ENCODE measurements at places on chromosomes 12 and 14. TPM values are rescaled to one million over a fixed set of nuclear protein-coding genes. Genes with fewer than 3 reads are reported as not detected.

DNA sequence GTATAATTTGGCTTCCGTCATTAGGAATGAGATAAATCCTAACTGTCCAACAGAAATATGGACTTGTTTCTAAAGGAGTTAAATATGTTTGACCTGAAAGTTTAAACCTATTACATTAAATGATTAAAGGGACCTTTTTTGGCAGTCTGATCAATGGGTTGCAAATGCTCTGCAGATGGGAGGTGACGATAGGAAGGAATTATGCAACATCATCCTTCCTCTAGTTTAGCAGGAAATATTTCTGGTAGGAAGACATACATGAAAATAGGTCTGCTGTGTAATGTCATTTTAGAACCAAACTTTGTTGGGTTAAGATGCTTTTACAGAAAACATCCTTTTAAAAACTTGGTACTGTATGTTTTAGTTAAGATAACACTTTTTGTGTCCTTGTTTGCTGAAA, 2.6 kb downstream of the LRRC10 start:
- DNase-seq, result no peak

CACNA2D4 gene
- not detected for total RNA-seq

BEGAIN gene
- total RNA-seq, result 0.08 TPM

CKAP4 gene
- 521 TPM for total RNA-seq

KCNJ8 gene
- total RNA-seq, result 8.4 TPM

GRCh38 chr12:57738661-57739237, at the start of gene AGAP2:
Gene AGAP2 (minus strand): TSS chr12:57738742. CDS start chr12:57738246, 496 bp downstream.
- no peak for DNase-seq

DNA sequence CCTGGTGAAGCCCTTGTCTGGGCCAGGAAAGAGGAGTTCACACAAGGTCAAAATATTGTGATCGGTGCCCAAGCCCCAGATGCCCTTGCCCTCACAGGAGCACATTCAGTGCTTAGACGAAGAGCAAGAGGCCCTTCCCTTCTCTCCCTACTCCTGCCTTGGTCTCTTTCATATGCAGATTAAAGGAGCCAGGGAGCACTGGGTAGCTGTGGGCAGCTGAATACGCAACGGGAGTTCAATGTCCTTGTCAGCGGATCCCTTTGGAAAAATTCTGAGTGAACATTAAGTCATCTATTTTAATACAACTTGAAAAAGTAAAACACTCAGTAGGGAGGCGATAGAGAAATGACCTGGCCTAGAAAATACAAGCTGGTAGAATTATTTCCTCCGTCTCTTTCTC, 1489.4 kb downstream of the AACS start:
- no peak for DNase-seq

DNA sequence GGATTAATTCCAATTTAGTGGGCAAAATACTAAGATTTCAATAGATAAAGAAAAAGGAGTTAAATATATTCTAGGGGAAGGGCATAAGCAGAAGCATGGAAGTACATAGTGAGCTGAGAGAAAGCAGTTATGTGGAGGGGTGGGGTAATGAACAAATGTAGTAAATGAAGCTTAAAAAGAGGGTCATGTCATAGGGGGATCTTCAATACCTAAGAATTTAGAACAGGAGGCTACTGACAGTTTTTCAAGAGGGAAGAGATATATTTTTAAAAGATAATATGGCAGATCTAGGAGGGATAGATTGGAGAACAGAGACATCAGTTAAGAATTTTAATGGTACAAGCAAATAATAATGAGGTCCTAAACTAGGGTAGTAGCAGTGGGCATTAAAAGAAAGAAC, 9.4 kb downstream of the SYCP3 start:
- DNase-seq, result no peak

SFSWAP gene
- 29.5 TPM for total RNA-seq

DNA sequence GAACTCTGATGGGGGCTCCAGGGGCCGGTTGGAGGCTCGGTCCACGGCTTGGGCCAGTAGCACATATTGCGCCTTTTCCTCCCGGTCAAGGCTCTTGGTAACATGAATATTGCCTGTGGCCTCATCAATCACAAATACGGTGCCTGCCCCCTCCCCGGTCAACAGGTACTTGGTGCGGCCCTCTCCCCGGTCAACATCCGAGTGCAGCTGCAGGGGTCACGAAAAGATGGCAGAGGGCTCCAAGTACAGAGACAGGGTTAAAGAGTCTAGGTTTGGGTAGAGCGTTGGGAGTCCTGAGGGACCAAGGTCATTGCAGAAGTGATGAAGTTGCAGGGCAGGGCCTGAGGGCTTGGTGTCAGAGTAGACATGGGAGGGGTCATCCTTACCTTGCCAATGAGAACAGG, 2.2 kb downstream of the CDH24 start:
- DNase-seq, result no peak

DNA sequence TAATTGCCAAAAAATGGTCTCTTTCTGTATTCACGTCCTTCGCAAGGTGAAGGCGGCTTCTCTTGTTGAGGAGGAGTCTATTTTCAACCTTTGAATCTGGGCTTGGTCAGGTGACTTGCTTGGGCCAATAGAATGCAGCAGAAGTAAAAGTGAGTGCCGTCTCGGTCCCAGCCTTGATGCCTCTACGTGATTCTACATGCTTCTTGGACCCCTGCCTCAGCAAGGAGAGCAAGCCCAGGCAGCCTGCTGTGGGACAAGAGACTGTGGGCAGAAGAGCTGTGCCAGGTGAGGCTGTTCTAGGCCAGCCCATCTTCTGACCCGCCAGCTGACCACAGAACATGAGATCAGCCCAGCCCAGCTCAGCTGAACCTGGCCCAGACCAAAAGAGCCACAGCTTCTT, 39.1 kb upstream of the CCDC63 start:
- no peak for DNase-seq

- no peak for DNase-seq
These were observed 71.9 kb upstream of the DDX11 start for GRCh38 chr12:31001581-31002360.

- no peak for DNase-seq
These were observed 16.4 kb upstream of the RAB35 start for GRCh38 chr12:120132863-120133385.

DNA sequence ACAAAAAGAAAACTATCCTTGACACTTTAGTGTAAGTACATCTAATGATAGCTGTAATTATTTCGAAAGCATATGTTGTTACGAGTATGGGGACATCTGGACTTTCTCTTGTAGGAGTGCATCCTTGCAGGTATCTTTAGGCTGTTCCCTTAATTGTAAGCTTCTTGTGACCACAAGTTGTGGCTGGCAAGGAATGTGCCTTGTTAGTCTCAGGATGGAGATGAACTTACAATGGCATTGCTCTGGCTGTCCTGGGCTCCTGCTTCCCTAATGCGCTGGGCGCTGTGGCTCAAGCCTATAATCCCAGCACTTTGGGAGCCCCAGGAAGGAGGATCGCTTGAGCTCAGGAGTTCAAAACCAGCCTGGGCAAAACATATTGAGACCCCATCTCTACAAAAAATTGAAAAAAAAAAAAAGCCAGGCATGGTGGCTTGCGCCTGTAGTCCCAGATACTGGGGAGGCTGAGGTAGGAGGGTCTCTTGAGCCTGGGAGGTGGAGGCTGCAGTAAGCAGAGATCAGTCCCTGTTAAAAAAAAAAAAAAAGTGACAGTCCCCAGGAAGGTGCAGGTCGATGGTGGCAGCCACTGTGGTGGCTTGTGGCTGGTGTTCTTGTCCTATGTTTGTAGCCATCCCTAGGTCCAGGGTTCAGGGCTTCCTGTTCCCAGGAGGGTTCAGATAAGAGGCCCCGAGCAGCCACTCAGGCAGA, 23.7 kb upstream of the PPP1R13B start:
- DNase-seq, result no peak

WIF1 gene
- not detected for total RNA-seq

GRCh38 chr12:69019910-69020309, 86.9 kb upstream of the CPM start:
- DNase-seq, result no peak

KLRD1 gene
- 0.22 TPM for total RNA-seq

NRDE2 gene
- 12.1 TPM for total RNA-seq

SALL2 gene
- 2.6 TPM for total RNA-seq

DNA sequence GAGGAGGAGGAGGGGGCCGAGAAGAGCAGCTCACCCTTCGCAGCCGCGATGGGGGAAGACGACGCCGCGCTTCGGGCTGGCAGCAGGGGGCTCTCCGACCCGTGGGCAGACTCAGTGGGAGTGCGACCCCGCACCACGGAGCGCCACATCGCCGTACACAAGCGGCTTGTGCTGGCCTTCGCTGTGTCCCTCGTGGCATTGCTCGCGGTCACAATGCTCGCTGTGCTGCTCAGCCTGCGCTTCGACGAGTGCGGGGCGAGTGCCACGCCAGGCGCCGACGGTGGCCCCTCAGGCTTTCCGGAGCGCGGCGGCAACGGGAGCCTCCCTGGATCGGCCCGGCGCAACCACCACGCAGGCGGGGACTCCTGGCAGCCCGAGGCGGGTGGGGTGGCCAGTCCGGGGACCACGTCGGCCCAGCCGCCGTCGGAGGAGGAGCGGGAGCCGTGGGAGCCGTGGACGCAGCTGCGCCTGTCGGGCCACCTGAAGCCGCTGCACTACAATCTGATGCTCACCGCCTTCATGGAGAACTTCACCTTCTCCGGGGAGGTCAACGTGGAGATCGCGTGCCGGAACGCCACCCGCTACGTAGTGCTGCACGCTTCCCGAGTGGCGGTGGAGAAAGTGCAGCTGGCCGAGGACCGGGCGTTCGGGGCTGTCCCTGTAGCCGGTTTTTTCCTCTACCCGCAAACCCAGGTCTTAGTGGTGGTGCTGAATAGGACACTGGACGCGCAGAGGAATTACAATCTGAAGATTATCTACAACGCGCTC, 745 bp downstream of the TRHDE start:
- peak; percentile 63 for DNase-seq

- DNase-seq, result no peak
These were observed 9.4 kb upstream of the RPS6KL1 start for GRCh38 chr14:74932401-74932901.

DNA sequence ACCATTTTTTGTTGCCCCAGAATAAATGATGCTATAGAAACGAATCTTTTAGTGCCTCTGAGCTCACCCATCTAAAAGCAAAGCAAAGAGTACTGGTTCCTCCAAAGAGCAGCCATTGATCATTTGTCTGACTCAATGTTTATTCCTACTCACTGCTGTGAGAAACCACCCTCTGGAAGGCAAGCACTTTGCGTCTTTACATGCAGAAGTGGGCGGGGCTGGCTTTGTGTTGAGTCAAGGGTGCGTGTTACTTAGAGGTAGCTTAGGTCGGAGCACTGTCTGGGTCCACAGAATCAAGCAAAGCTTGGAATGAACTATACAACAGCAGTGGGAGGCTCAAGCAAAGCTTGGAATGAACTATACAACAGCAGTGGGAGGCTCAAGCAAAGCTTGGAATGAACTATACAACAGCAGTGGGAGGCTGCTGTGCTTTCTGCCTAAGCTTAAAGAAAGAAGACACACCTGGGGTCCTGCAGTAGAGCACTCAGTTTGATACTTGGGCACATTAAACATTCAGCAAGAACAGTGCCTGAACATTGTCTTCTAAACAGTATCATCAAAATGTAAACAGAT, 77.2 kb upstream of the PRICKLE1 start:
- no peak for DNase-seq

- peak; percentile 5 for DNase-seq
These were observed 153.0 kb upstream of the DIO2 start for GRCh38 chr14:80364274-80364673.

GRCh38 chr12:6552140-6552551, 3.7 kb downstream of the IFFO1 start:
- no peak for DNase-seq

GRCh38 chr12:101764051-101764792, 25.0 kb upstream of the SYCP3 start:
- no peak for DNase-seq

DNA sequence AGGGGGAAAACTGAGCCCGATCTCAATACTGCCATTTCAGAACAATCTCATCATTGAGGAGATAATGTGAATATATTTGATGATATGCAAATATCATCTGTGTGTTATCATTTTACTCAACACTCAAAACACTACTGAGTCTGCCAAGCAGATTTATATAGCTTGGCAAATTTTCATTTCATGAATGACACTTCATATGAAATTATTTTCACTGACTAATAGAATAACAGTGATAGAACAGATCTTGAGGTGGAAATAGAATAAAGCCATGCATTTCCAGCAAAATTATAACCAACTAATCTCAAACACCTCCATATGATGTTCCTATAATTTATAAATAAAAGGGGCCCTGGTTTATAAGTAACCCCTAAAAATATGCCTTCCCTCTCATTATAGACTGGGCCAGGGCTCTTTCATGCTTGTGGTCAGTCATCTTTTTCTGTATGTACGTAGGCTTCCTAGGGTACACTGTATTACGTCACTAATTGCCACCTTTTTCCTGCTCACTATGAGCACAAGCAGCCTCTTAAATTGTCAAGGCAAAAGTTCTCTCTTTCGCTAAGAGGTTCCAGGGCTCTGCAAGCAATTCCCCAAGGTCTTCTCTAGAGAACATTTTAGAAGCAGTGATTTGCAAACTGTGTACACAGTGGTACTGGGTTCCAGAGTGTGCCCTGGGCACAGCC, 197.1 kb upstream of the FOXN3 start:
- no peak for DNase-seq

GRCh38 chr14:39763402-39763890, 331.2 kb upstream of the FBXO33 start:
- no peak for DNase-seq

MDGA2 gene
- not detected for total RNA-seq

DNA sequence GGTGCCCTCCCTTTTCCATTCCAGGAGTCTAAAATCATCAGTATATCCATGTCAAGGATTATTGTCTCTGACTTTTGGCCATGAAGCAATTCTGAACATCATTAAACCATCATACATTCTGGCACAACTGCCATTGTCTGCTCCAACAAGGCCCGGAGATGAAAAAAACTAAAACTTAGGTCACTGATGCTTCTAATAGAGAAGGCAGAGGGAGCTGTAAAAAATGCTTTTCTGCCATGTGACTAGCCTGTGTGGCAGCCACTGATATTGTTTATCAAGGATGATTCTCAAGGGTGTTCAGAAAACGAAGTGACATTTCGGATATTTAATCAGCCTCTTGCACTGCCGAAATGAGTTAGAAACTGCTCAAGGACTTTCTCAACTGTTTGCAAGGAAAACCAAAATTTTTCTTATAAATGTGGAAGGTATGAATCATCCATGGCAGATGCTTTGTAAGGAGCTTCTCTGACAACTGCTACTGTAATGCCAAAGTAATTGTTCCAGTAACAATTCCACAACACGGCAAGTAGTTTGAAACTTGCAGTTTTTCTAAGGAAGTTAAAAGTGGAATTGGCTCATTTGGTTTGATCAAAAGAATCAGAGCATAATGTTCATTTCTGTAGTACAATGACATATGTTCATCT, 1076.5 kb upstream of the FLRT2 start:
- DNase-seq, result no peak

DNA sequence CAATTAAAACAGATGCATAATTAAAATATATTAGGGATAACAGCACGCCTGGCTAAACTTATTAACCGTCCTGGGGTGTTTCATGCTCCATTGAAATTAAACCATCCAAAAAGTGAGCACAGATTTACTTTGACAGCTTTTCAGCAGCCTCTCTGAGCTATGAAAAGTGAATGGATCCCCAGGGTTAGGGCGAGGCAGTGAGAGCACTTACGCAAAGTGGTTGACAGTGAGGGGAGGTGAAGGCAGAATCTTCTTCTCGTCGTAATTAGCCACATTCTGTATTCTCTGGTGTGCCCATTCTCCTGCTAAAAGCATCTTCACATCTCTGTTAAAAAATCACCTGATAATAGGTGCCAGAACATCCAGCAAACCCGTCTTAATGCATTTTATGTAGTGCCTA, 1.9 kb downstream of the TMTC2 start:
- no peak for DNase-seq

CLEC6A gene
- total RNA-seq, result not detected

Measured in HFFc6 (cell line).